ENCODE measurements at places on chromosomes 5 and 9. TPM values are rescaled to one million over a fixed set of nuclear protein-coding genes. Genes with fewer than 3 reads are reported as not detected.

Gene CDHR2
- not detected for polyA plus RNA-seq

Gene PLAC8L1
- polyA plus RNA-seq = 0.48 TPM

Gene SPEF2
- 16.1 TPM for polyA plus RNA-seq

Gene SOX30
- polyA plus RNA-seq = 0.29 TPM

Gene SPATA6L
- polyA plus RNA-seq = 0.31 TPM

Gene ADAMTS12
- polyA plus RNA-seq = 18.5 TPM

Gene TXNDC8
- polyA plus RNA-seq = not detected

Gene HDHD3
- 4.8 TPM for polyA plus RNA-seq

Gene CDKN2B
- polyA plus RNA-seq = 3.4 TPM

Gene LECT2
- 0.28 TPM for polyA plus RNA-seq

Gene CD180
- polyA plus RNA-seq = 1.2 TPM

Gene STC2
- 3.6 TPM for polyA plus RNA-seq

Gene COL23A1
- 0.67 TPM for polyA plus RNA-seq

Gene MYOT
- polyA plus RNA-seq = 346 TPM

Gene GMCL2
- polyA plus RNA-seq = not detected

Gene TPRN
- 10.9 TPM for polyA plus RNA-seq

Gene SNAPC3
- 30.1 TPM for polyA plus RNA-seq

Gene SELENOP
- polyA plus RNA-seq = 151 TPM
